ENCODE measurements at places on chromosomes 3 and 15.

GRCh38 chr3:146640361-146640760 lies 35.2 kb upstream of the PLSCR5 start:
- no peak for DNase-seq

DNA sequence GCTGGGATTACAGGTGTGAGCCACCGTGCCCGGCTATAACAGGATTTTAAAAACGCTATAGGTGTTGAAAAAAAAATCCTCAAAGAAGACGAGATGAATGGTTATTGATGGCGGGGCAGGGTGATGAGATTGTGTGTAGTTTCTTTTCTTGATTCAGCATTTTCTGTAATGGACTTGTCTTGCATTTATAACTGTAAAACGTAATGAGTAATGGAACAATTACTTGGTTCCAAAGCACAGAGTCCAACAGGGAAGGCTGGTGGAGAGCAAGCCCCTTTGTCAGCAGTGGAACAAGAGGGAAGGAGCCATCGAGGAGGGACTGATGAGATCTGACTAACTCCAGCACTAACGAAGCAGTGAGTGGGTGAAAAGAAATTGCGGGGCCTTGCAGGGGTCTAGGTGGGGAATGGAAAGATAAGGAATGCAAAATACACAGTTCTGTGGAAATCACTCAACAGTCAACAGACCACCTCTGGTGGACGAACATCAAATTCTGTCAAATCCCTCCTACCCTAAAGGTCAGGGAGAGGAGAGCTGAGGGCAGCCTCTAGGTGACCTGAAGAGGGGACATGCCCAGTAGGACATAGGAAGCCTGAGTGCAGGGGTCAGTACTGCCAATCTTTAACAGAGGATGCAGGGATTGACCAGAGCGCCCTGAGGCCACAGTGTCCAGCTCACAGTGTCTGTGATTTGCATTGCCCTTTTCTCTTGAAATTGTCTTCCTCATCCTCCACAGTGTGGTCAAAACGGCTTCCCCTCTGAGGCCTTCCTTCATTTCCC lies 23.1 kb upstream of the CDCP1 start:
- DNase-seq = no peak

DNA sequence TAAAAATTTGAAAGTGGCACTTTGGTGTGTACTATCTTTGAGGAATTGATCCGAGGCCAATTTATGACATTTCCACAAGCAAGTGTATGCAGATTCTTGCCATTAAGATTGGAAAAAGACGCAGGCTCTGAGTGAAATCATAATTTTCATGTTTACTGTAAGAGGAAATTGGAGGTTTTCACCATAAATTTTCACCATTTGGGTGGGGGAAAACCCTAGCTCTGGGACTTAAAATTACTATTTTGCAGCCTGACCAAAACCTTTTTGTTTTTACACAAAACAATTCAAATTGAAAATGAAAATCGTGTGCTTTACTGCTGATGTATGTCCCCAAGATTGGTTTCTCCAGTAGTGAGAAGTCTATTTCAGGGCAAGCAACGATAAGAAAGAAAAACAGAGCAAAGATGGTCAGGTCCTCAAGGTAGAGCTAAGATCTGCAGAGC lies 282.6 kb downstream of the FOXP1 start:
- DNase-seq = no peak

GRCh38 chr3:127455541-127456450 lies 134.7 kb downstream of the TPRA1 start:
- DNase-seq = peak; percentile 49

GRCh38 chr15:90808517-90809235 lies 59.7 kb upstream of the FURIN start:
- no peak for DNase-seq

DNA sequence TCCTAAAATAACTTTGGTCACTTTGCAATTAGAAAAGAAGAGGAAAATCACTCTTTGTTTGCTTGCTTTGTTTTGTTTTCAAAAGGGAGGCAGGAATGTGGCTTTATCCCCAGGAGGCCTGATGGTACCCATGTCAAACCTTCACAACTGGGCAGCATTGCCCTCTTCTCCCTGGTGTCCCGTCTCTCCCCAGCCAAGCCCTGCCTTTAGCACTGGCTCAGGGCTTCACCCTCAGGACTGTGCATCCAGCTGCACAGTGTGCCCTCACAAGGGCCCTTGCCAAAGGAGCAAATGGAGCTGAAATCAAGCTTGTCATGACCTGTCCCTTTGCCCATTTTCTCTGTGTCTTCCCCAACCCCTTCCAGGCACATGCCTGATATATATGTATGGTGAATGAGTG lies 29.1 kb upstream of the ATP13A5 start:
- no peak for DNase-seq

DNA sequence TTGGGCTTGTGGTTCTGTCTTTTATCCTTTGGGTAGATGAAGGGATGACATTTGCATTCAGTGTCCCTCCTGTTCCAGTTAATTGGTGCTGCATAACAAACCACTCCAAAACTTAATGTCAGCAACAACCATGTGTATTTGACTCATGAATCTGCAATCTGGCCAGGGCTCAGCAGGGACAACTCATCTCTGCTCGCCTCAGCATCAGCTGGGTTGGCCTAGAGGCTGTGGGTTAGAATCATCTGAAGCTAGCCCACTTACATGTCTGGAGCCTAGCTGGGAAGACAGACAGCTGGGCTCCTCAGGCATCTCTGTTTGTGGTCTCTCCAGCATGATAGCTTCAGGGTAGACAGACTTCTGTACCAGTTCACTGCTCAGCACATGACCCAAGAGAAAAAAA lies 92.0 kb downstream of the TMEM108 start:
- no peak for DNase-seq

GRCh38 chr3:101069901-101070798 lies 76.9 kb upstream of the ABI3BP start:
- no peak for DNase-seq

DNA sequence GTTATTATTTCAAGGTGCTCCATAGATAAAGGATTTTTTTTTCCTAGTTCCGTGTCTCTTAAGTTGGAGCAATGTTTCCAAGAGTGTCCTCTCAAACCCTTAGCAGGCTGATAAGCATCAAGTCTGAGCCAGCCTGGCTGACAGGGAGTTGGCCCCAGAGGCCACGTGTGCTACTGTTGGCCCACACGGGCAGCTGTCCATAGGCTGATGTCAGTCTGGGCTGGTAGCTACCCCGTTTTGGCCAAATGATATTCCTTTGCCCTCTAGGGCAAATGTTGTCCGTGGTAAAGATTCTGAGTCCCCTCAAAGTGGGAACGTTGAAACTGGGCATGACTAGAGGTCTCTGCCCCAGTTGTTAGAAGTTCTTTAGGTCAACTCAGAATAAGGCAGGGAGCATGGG lies 99.4 kb downstream of the FLNB start:
- DNase-seq = no peak

Data from fibroblast of the aortic adventitia (primary cell).